CD4-positive, alpha-beta T cell treated with Interleukin-17A for 1 hour (primary cell): ENCODE measurements at places on chromosomes 7 and 10.
A peak's percentile ranks its signal among the peaks of the same experiment; 100 is the strongest.

DNA sequence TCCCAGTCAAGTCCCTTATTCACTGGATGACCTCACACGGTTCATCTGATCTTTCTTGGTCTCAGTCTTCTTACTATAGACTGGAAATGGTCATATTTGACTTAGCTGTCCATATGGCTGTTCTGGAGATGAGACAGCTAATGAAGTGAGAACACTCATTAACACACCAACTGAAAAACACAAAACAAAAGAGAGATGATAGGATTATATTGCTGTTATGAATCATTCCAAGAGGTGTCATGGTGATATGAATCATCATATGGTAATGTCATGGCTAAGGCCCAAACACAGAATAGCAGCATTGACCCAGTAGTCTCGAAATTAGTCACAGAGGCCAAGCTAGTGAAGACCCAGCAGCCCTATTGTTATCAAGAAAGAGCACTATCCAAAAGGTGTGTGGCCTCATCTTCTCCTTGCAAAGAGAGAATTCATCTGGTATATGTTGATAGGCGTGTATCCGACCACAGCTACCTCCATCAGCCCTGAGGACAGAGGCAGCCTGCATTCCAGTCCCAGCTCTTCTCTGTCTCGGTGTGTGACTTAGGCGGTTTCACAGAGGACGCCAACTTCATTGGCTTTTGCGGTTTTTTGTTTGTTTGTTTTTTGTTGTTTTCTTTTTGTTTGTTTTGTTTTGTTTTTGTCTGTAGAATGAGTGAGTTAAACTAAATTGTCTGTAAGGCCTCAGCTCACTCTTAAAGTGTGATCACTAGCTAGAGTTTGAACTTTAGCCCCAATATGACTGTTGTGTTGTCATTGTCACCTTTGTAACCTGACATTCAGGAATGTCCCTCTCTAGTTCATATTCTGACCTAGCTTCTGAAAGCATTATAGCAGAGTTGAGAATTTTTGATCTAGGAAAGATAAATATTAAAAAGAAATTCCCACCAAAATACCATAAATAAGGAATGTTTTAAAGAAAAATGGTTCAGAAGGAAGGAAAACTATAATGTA, 97.4 kb upstream of the PDCD4 start:
- peak; percentile 35 for DNase-seq

DNA sequence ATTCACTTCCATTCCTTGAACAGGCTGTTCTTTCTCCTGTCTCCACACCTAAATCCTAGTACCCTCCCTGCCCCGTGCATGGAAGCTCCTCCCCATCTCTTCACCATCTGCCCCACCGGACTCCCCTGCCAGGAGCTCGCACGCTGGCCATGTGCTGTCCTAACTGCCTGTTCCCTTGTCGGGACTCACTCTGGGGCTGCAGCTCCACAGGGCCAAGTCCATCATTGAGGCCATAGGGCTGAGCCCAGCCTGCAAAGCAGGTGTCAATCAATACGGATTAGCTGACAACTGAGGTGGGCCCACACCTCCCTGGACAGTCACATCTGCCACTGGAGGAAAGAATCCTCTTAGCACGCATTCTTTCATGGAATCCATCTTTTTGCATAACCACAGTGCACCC, 41.4 kb upstream of the DMBT1 start:
- no peak for DNase-seq

DNA sequence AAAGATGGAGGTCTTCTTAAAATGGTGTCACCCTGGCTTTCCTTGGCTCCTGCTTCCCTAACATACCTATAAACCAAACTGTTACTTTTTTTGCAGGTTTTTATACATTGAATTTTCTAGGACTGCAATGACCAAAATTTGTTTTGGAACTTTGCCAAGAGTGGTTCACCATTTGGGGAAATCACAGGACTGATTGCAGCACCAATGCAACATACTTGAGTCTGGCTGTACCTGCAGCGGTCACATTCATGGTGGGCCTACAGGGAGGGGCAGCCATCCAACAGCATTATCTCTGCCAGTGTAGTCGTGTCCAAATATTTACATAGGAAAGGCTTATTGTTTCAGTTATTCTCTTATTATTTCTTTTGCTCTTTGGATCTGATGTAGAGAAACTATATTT, 69.0 kb downstream of the HACD1 start:
- DNase-seq: no peak

DNA sequence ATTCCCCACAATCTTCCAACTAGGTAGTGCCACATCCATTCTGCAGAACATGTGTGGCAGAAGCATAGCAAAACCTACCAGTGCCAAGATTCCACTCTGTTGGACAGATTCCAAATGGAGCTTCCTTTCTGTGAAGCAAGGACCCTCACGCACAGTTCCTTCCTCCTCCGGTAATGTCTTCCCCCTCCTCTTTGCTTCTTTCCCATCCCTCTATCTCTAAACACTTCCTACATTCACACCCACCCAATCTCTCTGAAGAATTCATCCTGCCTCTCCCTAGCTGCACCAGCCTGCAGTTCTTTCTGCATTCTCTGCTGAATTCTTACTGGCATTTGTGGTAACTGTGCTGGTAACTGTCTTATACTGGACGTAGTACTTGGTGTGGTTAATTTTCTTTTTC, 124.9 kb downstream of the RNLS start:
- DNase-seq: no peak

DNA sequence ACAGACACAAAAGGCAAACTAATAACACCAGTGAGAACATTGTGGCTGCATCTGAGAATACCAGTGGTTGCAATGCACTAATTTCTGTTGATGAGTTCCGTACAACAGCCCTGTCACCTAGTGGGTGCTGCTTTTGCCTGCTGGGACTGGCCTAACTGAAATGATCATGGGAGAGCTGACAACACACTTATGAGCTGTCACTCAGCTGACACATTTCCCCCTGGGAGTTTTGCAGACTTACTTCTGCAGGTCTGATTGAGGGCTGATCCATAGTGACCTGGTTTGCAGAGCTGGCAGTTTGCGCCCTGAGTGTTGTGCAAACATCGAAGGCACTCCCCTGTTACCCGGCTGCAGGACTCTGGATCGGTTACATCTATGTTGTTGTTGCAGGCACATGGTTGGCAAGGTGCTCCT, 60.6 kb upstream of the LAMB1 start:
- no peak for DNase-seq

DNA sequence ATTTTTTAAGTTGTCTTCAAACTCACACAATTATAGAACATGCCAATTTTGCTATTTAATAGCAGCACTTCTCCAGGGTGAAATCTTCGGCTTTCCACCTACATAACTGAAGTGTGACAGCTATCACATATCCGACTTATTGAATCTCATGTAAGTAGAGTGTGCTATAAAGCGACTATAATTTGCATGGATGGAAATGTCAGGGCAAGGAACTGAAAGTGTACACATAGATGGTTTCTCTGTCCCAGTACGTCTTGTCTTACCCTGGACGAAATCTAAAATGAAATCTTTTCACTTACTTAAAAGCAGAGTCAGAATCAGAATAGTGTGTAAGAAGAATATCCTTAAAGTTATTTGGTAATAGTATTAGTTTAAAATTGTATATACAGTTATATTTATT, 132.3 kb downstream of the THSD7A start:
- DNase-seq: no peak

GRCh38 chr10:8338177-8338766, 283.8 kb downstream of the GATA3 start:
- no peak for DNase-seq
